ENCODE measurements at places on chromosomes 5 and 9. TPM values are rescaled to one million over a fixed set of nuclear protein-coding genes. Genes with fewer than 3 reads are reported as not detected.

HRCT1 gene
- not detected for total RNA-seq

PTGES gene
- total RNA-seq = not detected

- no peaks in the 10 kb centered on the region for H3K4me1 ChIP-seq
- no peaks in the 10 kb centered on the region for H3K27me3 ChIP-seq
- no peak overlapping the region for H3K4me3 ChIP-seq
- DNase-seq = no peak
- no peaks in the 10 kb centered on the region for H3K36me3 ChIP-seq
- H3K27ac ChIP-seq = no peak overlapping the region
Measured at GRCh38 chr5:31941151-31941755, 232.9 kb downstream of the GOLPH3 start.

TAF1L gene
- 0.05 TPM for total RNA-seq

DNA sequence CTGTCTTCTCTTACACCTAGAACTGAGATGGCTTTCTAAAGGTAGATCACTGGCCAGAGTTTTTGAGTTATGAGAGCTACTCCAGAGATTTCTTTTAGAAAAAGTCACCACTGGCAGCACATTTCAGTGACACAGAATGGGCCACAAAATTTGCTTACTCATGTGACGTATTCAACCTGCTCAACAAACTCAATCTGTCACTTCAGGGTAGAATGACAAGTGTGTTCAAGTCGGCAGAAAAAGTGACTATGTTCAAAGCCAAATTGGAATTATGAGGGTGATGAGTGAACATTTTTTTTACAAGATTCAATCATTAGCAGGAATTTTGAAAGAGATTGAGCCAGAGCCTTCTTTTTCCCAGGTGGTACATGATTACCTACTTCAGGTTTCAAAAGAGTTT lies 46.5 kb downstream of the TAF11L14 start:
- no peaks in the 10 kb centered on the region for H3K27me3 ChIP-seq
- H3K4me3 ChIP-seq = no peak overlapping the region
- H3K36me3 ChIP-seq = no peaks in the 10 kb centered on the region
- H3K27ac ChIP-seq = no peak overlapping the region

DNA sequence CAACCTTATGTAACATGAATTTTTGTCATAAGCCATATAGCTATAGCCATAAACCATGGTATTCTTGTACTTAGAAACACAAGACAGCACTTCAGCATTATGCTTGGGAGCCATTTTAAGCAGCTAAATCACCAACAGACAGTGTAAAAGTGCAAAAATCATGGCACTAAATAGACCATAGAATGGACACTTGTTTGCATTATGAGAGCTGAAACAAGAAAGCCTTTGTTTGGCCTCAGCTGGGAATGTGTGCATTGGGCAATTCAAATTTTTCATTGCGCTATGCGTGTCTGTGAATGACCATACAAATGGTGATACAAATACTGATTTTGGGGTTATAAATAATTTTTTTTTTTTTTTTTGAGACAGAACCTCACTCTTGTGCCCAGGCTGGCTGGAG lies 23.7 kb downstream of the KDM4C start:
- no peak overlapping the region for H3K27ac ChIP-seq
- H3K36me3 ChIP-seq = peaks cover 8% of the 10 kb centered on the region
- DNase-seq = no peak
- H3K4me3 ChIP-seq = no peak overlapping the region
- H3K27me3 ChIP-seq = no peaks in the 10 kb centered on the region

GRCh38 chr9:92592946-92593861 lies 57.4 kb upstream of the ECM2 start:
- H3K4me3 ChIP-seq = no peak overlapping the region
- no peaks in the 10 kb centered on the region for H3K36me3 ChIP-seq
- no peaks in the 10 kb centered on the region for H3K4me1 ChIP-seq
- DNase-seq = no peak
- no peaks in the 10 kb centered on the region for H3K27me3 ChIP-seq

DNA sequence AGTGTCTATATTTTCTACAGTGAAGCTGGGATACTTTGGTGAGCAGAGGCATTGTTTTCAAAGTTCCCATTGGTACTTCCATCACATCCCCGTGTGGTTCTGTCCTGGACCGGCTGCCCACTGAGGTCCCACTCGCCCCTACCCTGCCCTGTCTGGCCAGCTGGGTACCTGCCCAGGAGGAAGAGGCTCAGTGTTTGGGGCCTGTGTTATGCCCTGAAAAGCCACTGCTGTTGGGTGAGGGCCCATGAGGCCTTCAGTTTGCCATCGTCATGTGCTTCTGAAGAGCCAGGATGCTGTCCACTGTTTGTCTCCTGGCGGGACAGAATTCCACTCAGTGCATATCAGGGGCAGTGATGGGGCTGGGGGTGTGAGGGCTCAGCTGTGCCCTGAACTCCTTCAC lies 2.6 kb upstream of the CEP72 start:
- no peak for DNase-seq
- H3K27ac ChIP-seq = no peak overlapping the region
- peaks cover 16% of the 10 kb centered on the region for H3K36me3 ChIP-seq
- peaks cover 5% of the 10 kb centered on the region for H3K27me3 ChIP-seq
- H3K4me1 ChIP-seq = peaks cover 35% of the 10 kb centered on the region
- H3K4me3 ChIP-seq = no peak overlapping the region

NREP gene
- total RNA-seq = 19.7 TPM

DNA sequence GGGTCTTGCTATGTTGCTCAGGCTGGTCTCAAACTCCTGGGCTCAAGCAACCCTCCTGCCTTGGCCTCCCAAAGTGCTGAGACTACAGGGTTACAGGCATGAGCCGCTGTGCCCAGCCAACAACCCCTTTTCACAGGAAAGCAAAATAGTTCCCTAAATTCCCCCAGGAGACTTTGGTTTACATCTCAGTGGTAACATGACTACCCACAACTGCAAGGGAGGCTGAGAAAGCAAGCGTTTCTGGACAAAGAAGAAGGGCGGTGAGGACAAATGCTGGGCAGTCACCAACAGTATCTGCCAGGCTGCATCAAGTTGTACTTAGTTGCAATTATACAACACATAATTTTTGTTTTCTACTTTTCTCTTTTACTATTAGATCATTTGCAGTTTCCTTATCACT lies 7.4 kb upstream of the ADGRD2 start:
- no peak overlapping the region for H3K27ac ChIP-seq

All from activated CD8-positive, alpha-beta T cell treated with anti-CD3 and anti-CD28 coated beads, Interleukin-2, amount 10 ng/mL, durations not matched to agents 7 days and 5 days (primary cell).